T-helper 17 cell (primary cell): ENCODE measurements at places on chromosomes 3 and 15. TPM values are rescaled to one million over a fixed set of nuclear protein-coding genes. Genes with fewer than 3 reads are reported as not detected.

- H3K36me3 ChIP-seq = no peaks in the 10 kb centered on the region
- peaks cover 2% of the 10 kb centered on the region for H3K4me1 ChIP-seq
- H3K4me3 ChIP-seq = no peak overlapping the region
- no peak overlapping the region for H3K27ac ChIP-seq
- DNase-seq = no peak
- H3K27me3 ChIP-seq = no peaks in the 10 kb centered on the region
Observed at GRCh38 chr3:110755345-110755744, 316.3 kb upstream of the NECTIN3 start.

GRCh38 chr3:120497336-120497735, 46.5 kb upstream of the FSTL1 start:
- no peak overlapping the region for H3K27ac ChIP-seq
- peaks cover 13% of the 10 kb centered on the region for H3K27me3 ChIP-seq
- H3K4me3 ChIP-seq = no peak overlapping the region
- no peak for DNase-seq

DNA sequence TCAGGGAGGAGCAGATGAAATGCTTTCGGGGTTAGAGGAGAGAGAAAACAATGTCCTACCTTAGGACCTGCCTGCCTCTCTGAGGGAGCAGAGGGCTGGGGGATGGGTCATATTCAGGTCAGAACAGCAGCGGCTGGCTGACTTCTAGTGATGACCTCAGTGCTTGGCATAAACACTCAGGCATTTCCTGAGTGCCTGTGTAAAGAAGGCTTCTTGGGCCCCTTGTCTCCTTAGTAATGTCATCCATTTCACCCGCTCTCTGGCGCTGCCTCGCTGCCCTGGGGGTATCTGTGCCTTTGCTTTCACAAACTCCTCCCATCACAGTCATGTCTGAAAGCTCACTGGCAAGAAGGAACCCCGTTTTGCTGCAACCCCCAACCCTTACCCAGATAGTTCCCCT, 82.9 kb upstream of the GSK3B start:
- no peak overlapping the region for H3K27ac ChIP-seq
- no peak for DNase-seq
- H3K27me3 ChIP-seq = peaks cover 26% of the 10 kb centered on the region
- no peaks in the 10 kb centered on the region for H3K36me3 ChIP-seq
- peaks cover 2% of the 10 kb centered on the region for H3K4me1 ChIP-seq

The EAF2 gene
- 5.5 TPM for total RNA-seq

The SENP8 gene
- 0.42 TPM for total RNA-seq
